Placental pericyte (primary cell): ENCODE measurements at places on chromosomes 6 and 20. TPM values are rescaled to one million over a fixed set of nuclear protein-coding genes. Genes with fewer than 3 reads are reported as not detected.

Gene NKAIN2
- total RNA-seq, result not detected in 2 replicates

Gene FGD2
- total RNA-seq, result not detected in 2 replicates

Gene TINAG
- total RNA-seq, result not detected in 2 replicates

Gene IL17F
- not detected in 2 replicates for total RNA-seq

Gene ASXL1
- total RNA-seq, result 39.8 and 63.6 TPM in 2 replicates

Gene EPB41L2
- 30.6 and 67.4 TPM in 2 replicates for total RNA-seq

Gene CTAGE9
- not detected in 2 replicates for total RNA-seq

Gene PLEKHG1
- 1.3 and 2.0 TPM in 2 replicates for total RNA-seq

Gene BPIFB3
- not detected in 2 replicates for total RNA-seq

Gene ZNF311
- total RNA-seq, result 0.43 and 0.44 TPM in 2 replicates

Gene POPDC3
- total RNA-seq, result 2.0 and 14.0 TPM in 2 replicates

Gene GNRH2
- 0.29 TPM in 1 of 2 replicates, not detected in the other for total RNA-seq

Gene SH3BGRL2
- 0.22 and 1.6 TPM in 2 replicates for total RNA-seq

Gene CRISP2
- total RNA-seq, result not detected in 2 replicates

Gene WFDC10B
- total RNA-seq, result not detected in 2 replicates

Gene MYT1
- total RNA-seq, result not detected in 2 replicates

Gene HNF4A
- total RNA-seq, result not detected in 2 replicates

Gene BPIFA1
- not detected in 2 replicates for total RNA-seq

Gene THBD
- 0.44 and 7.9 TPM in 2 replicates for total RNA-seq

Gene TRIM40
- not detected in 2 replicates for total RNA-seq

Gene MUCL3
- total RNA-seq, result not detected in 2 replicates

Gene MOCS3
- total RNA-seq, result 9.4 and 13.0 TPM in 2 replicates

Gene DDX39B
- 317 and 546 TPM in 2 replicates for total RNA-seq

Gene ZNF334
- total RNA-seq, result 1.1 and 4.6 TPM in 2 replicates

Gene MAN1A1
- total RNA-seq, result 55.0 and 131 TPM in 2 replicates

Gene CD93
- 0.43 TPM in 1 of 2 replicates, not detected in the other for total RNA-seq

Gene PSMB1
- total RNA-seq, result 265 and 297 TPM in 2 replicates

Gene OR2H1
- total RNA-seq, result not detected in 2 replicates

Gene OXT
- not detected in 2 replicates for total RNA-seq

Gene KIF13A
- total RNA-seq, result 35.7 and 47.0 TPM in 2 replicates

Gene TP53INP2
- total RNA-seq, result 4.3 and 7.9 TPM in 2 replicates

Gene C6orf141
- 0.72 and 2.2 TPM in 2 replicates for total RNA-seq

Gene SLC22A3
- 7.3 and 19.3 TPM in 2 replicates for total RNA-seq

Gene GABBR1
- 6.3 and 13.9 TPM in 2 replicates for total RNA-seq

Gene SMLR1
- total RNA-seq, result not detected in 2 replicates

Gene OSER1
- 41.4 and 47.7 TPM in 2 replicates for total RNA-seq

Gene LAMA2
- 25.5 and 193 TPM in 2 replicates for total RNA-seq

Gene STMND1
- total RNA-seq, result not detected in 2 replicates

Gene C6orf163
- 1.8 and 2.6 TPM in 2 replicates for total RNA-seq

Gene PARD6B
- 3.4 and 9.6 TPM in 2 replicates for total RNA-seq

Gene ZNF831
- not detected in 2 replicates for total RNA-seq

Gene DSP
- 0.22 and 10.0 TPM in 2 replicates for total RNA-seq

Gene ARFGEF2
- 53.6 and 54.7 TPM in 2 replicates for total RNA-seq

Gene SLC22A7
- total RNA-seq, result not detected in 2 replicates

Gene PLAGL2
- total RNA-seq, result 5.3 and 6.8 TPM in 2 replicates

Gene MTFR2
- total RNA-seq, result 0.22 and 12.0 TPM in 2 replicates

Gene RHAG
- total RNA-seq, result not detected in 2 replicates

Gene UBE2V1
- 77.9 and 86.3 TPM in 2 replicates for total RNA-seq

Gene MPC1
- total RNA-seq, result 18.2 and 20.0 TPM in 2 replicates

Gene HTR1B
- 0.66 and 21.5 TPM in 2 replicates for total RNA-seq

Gene C6orf58
- total RNA-seq, result not detected in 2 replicates

Gene KIFC1
- total RNA-seq, result 1.1 and 68.3 TPM in 2 replicates

Gene MEI4
- total RNA-seq, result not detected in 2 replicates

Gene OOEP
- total RNA-seq, result 0.72 and 0.88 TPM in 2 replicates

Gene PROCR
- total RNA-seq, result 30.5 and 48.8 TPM in 2 replicates

Gene B4GALT5
- 28.9 and 49.5 TPM in 2 replicates for total RNA-seq

Gene FOXS1
- 0.22 and 2.0 TPM in 2 replicates for total RNA-seq
